ENCODE measurements at places on chromosomes 5 and 9. TPM values are rescaled to one million over a fixed set of nuclear protein-coding genes. Genes with fewer than 3 reads are reported as not detected.

Gene UBAP2
- polyA plus RNA-seq = 9.4 TPM

Gene PLCXD3
- polyA plus RNA-seq = 11.2 TPM

Gene TAS2R1
- not detected for polyA plus RNA-seq

Gene SHC3
- polyA plus RNA-seq = 0.13 TPM

Gene DIPK1B
- 12.8 TPM for polyA plus RNA-seq

Gene RARS1
- 29.4 TPM for polyA plus RNA-seq

Gene QRFP
- 0.03 TPM for polyA plus RNA-seq

Gene COL27A1
- polyA plus RNA-seq = 14.2 TPM

Gene SPATA31C1
- polyA plus RNA-seq = not detected

Gene OR1Q1
- not detected for polyA plus RNA-seq

Gene GRXCR2
- not detected for polyA plus RNA-seq

Measured in adipose tissue (tissue), 3 donors.